Endodermal cell (in vitro differentiated cells): ENCODE measurements at places on chromosomes 12 and 14. TPM values are rescaled to one million over a fixed set of nuclear protein-coding genes. Genes with fewer than 3 reads are reported as not detected.

GRCh38 chr14:31219169-31219568 is 11.6 kb upstream of the HECTD1 start:
- no peaks in the 10 kb centered on the region for H3K4me1 ChIP-seq
- DNase-seq: no peak
- no peaks in the 10 kb centered on the region for H3K36me3 ChIP-seq
- no peaks in the 10 kb centered on the region for H3K27me3 ChIP-seq
- H3K27ac ChIP-seq: no peak overlapping the region

- H3K4me1 ChIP-seq: peaks cover 10% of the 10 kb centered on the region
- DNase-seq: no peak
- H3K27ac ChIP-seq: no peak overlapping the region
- H3K27me3 ChIP-seq: no peaks in the 10 kb centered on the region
These were observed 225.6 kb downstream of the DUSP6 start for GRCh38 chr12:89126712-89127111.

GLT1D1 gene
- 25.1 and 25.4 TPM in 2 replicates for total RNA-seq

- no peak for DNase-seq
- no peak overlapping the region for H3K27ac ChIP-seq
- no peaks in the 10 kb centered on the region for H3K36me3 ChIP-seq
These were observed 64.5 kb downstream of the TMTC3 start for GRCh38 chr12:88206601-88207000.

DNA sequence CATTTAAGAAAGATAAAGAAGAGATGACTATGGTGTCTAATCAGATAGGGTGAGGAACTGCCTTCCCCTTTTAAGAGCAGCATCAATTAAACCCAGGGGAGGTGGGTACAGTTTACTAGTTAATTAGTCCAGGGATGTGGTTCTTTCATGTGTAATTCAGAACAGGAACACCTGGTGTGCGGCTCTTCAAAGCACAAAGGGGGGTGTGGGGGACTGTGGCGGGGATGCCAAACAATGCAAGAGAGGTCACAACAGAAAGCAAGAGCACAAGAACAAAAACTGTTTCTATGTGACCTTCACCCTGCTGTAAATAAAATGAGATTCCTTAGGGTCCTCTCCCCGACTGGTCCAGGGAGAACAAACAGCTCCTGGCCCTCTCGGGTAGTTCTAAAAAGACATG is 183.9 kb upstream of the SOX5 start:
- DNase-seq: peak; percentile 95
- peaks cover 5% of the 10 kb centered on the region for H3K4me1 ChIP-seq
- H3K36me3 ChIP-seq: no peaks in the 10 kb centered on the region
- no peak overlapping the region for H3K4me3 ChIP-seq
